Fibroblast of lung (primary cell): ENCODE measurements at places on chromosomes 2 and 18. TPM values are rescaled to one million over a fixed set of nuclear protein-coding genes. Genes with fewer than 3 reads are reported as not detected.

The KIF5C gene
- 0.09 and 0.17 TPM in 2 replicates for polyA plus RNA-seq

- no peak overlapping the region for H3K4me3 ChIP-seq
- no peak overlapping the region for H3K27ac ChIP-seq
- H3K4me1 ChIP-seq = no peaks in the 10 kb centered on the region
- H3K27me3 ChIP-seq = no peaks in the 10 kb centered on the region
- no peaks in the 10 kb centered on the region for H3K36me3 ChIP-seq
These were observed 241.7 kb upstream of the FOSL2 start for GRCh38 chr2:28150994-28151393.

The TTN gene
- 0.14 and 0.20 TPM in 2 replicates for polyA plus RNA-seq

DNA sequence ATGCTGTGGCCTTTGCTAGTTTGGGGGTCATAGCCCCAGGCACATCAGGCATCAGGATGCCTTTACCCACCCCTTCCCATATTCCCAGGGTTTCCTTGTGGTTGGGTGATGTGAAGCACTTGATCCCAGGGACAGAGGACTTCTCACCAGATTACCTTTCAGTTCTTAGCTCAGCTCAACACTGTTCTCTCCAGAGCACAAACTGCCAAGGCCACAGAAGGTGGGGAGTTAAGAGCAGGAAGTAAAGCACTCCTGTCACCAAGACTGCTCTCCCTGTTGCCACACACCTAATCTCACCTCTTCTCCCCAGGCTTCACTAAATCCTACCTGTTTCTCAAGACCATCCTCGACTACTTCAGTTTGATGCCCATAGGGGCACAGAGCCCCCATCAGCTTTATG lies 25.9 kb downstream of the FHOD3 start:
- H3K36me3 ChIP-seq = no peaks in the 10 kb centered on the region
- H3K27ac ChIP-seq = no peak overlapping the region
- no peak for DNase-seq
- H3K27me3 ChIP-seq = no peaks in the 10 kb centered on the region
- H3K4me3 ChIP-seq = no peak overlapping the region

The CCDC68 gene
- 2.1 and 5.1 TPM in 2 replicates for polyA plus RNA-seq

DNA sequence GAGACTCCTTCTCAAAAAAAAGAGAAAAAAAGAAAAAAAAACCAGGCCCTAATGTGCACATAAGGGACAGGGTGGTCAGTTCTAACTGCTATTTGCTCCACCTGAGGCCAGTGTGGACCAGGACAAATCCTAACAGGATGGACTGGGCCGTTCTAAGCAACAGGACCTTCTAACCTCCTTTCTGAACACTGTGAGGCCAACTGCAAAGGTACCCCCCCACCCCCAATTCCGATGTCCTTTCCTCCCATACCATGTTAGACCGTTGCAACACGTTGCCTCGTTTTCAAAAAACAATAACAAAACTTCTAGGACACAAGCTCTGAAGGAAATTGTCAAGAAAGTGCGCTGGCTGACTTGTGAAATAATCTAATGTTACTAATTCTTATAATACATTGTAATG lies 1.2 kb downstream of the THAP4 start:
- H3K36me3 ChIP-seq = peaks cover 14% of the 10 kb centered on the region
- H3K27me3 ChIP-seq = no peaks in the 10 kb centered on the region
- H3K4me3 ChIP-seq = peak overlapping the region; percentile 91
- peak overlapping the region; percentile 50 for H3K27ac ChIP-seq
- peak; percentile 37 for DNase-seq

- DNase-seq = no peak
- H3K4me3 ChIP-seq = no peak overlapping the region
- H3K4me1 ChIP-seq = no peaks in the 10 kb centered on the region
- no peaks in the 10 kb centered on the region for H3K36me3 ChIP-seq
These were observed 65.5 kb upstream of the ATG16L1 start for GRCh38 chr2:233185963-233186362.

The MFF gene
- 102 and 174 TPM in 2 replicates for polyA plus RNA-seq

The UGGT1 gene
- 58.1 and 59.3 TPM in 2 replicates for polyA plus RNA-seq

- H3K4me3 ChIP-seq = no peak overlapping the region
- no peaks in the 10 kb centered on the region for H3K36me3 ChIP-seq
- DNase-seq = no peak
- peaks cover 25% of the 10 kb centered on the region for H3K4me1 ChIP-seq
- no peaks in the 10 kb centered on the region for H3K27me3 ChIP-seq
- no peak overlapping the region for H3K27ac ChIP-seq
These were observed 31.8 kb downstream of the NCK2 start for GRCh38 chr2:105776560-105776928.

DNA sequence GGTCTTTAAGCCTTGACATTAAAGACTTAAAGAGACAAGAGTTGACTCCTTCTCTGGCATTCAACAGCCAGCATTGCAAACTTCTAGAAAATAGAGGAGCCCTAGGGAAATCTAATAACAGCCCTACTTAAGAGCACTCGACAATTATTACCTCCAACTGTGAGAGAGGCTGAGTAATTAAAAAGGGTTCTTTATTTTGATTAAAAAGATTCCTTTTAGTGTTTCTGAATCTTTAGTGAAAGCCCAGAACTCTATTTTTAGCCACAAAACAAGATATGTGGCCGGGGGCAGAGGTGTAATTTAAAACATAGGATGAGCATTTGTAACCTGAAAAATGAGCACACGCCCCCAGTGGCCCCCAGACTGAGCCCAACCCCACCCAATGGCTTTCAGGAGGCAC lies 222.3 kb downstream of the SMAD2 start:
- DNase-seq = no peak
- no peaks in the 10 kb centered on the region for H3K27me3 ChIP-seq
- H3K4me1 ChIP-seq = no peaks in the 10 kb centered on the region
- H3K36me3 ChIP-seq = no peaks in the 10 kb centered on the region
- no peak overlapping the region for H3K4me3 ChIP-seq

- H3K36me3 ChIP-seq = no peaks in the 10 kb centered on the region
- DNase-seq = no peak
- H3K4me1 ChIP-seq = no peaks in the 10 kb centered on the region
These were observed 765.4 kb downstream of the TMEM182 start for GRCh38 chr2:103527278-103527677.

GRCh38 chr2:230942920-230943896 lies 18.2 kb upstream of the GPR55 start:
- H3K4me3 ChIP-seq = no peak overlapping the region
- no peak for DNase-seq
- H3K36me3 ChIP-seq = no peaks in the 10 kb centered on the region
- no peaks in the 10 kb centered on the region for H3K27me3 ChIP-seq
- H3K27ac ChIP-seq = no peak overlapping the region

The GPR45 gene
- polyA plus RNA-seq = not detected in 2 replicates

- no peaks in the 10 kb centered on the region for H3K27me3 ChIP-seq
- no peak overlapping the region for H3K4me3 ChIP-seq
These were observed 16.4 kb upstream of the CHMP1B start for GRCh38 chr18:11834772-11835171.

- no peak overlapping the region for H3K4me3 ChIP-seq
- H3K4me1 ChIP-seq = peaks cover 3% of the 10 kb centered on the region
- H3K27ac ChIP-seq = no peak overlapping the region
- H3K27me3 ChIP-seq = no peaks in the 10 kb centered on the region
These were observed 3.9 kb downstream of the INPP4A start for GRCh38 chr2:98448441-98449145.

The EIF2AK3 gene
- polyA plus RNA-seq = 8.8 and 11.9 TPM in 2 replicates

The UGT1A5 gene
- polyA plus RNA-seq = not detected in 2 replicates

The ACYP2 gene
- 9.1 and 9.7 TPM in 2 replicates for polyA plus RNA-seq

DNA sequence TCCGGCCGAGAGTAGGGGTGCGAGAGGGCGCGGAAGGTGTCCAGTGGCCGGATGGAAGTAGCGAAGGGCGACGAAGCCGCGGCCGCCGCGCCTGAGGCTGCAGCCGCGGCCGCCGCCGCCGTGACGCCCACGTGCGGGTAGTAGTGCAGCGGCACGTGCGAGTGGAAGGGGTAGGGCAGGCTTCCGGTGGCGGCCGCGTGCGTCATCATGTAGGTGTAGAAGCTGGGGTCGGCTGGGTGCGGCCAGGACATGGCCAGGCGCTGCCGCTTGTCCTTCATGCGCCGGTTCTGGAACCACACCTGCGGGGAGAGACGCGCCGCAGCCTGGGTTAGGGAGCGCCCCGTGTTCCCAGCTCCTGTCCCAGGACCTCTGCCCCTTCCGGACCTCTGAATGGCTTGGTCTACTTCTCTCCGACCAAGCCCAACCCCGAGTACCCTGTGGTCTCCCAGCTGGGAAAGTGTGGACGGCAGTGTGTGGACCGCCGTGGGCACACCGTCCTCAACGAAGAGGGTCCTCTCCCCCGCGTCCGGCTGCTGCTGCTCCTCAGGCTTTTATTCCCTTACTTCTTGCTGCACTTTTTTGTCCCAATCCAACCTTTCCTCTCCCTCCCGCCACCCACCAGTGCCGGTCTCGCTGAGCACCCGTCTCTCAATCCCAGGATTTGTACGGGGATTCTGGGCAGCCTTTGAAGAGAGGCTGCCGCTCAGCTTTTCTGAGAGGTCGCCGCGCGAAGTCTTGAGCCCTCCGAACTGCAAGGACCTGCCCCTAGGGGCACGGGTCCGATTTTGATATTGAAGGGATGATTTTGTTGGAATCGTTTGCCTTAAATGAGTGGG lies 3.0 kb downstream of the EVX2 start:
- H3K36me3 ChIP-seq = no peaks in the 10 kb centered on the region
- H3K4me3 ChIP-seq = no peak overlapping the region
- H3K27ac ChIP-seq = no peak overlapping the region
- no peak for DNase-seq
- H3K27me3 ChIP-seq = peaks cover 82% of the 10 kb centered on the region
- H3K4me1 ChIP-seq = no peaks in the 10 kb centered on the region

DNA sequence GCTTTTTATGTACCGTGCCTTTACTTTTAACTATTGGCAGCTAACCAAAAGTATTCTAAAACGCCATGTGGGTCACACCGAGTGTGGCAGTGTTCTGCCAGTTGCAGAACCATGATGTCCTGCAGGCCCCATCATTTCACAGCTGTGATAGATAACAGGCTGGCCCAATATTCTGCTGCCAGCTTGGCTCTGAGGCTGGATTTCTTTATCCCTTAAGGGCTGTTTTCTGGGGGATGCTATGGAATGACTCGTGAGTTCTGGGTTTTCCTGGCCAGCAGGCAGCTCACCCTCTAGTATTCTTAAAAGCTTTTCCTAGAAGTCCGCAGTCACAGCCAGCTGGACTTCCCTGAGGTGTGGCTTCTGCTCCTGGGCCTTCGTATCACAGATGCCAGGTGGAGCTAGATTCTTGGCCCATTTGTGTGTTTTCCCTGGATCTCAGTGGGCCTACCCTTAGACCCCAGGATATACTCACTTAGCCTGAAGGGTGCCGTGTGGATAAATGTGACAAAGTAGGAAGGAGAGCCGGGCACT lies 41.0 kb downstream of the FHOD3 start:
- H3K4me3 ChIP-seq = no peak overlapping the region
- H3K36me3 ChIP-seq = no peaks in the 10 kb centered on the region
- no peaks in the 10 kb centered on the region for H3K27me3 ChIP-seq
- no peak overlapping the region for H3K27ac ChIP-seq
- no peaks in the 10 kb centered on the region for H3K4me1 ChIP-seq
- DNase-seq = no peak

GRCh38 chr2:181998041-181998835 lies 12.6 kb downstream of the PPP1R1C start:
- no peak for DNase-seq
- no peaks in the 10 kb centered on the region for H3K4me1 ChIP-seq
- H3K27me3 ChIP-seq = no peaks in the 10 kb centered on the region
- no peaks in the 10 kb centered on the region for H3K36me3 ChIP-seq
- H3K27ac ChIP-seq = no peak overlapping the region

- H3K27me3 ChIP-seq = no peaks in the 10 kb centered on the region
- H3K27ac ChIP-seq = peak overlapping the region; percentile 68
- H3K4me3 ChIP-seq = peak overlapping the region; percentile 27
- DNase-seq = peak; percentile 79
These were observed 22.3 kb downstream of the KLF7 start for GRCh38 chr2:207143215-207144172.

- no peaks in the 10 kb centered on the region for H3K4me1 ChIP-seq
- no peak for DNase-seq
- no peaks in the 10 kb centered on the region for H3K36me3 ChIP-seq
These were observed 2.0 kb downstream of the IGFBP2 start for GRCh38 chr2:216635171-216635570.

GRCh38 chr2:23788100-23788499 lies 138.8 kb downstream of the ATAD2B start:
- DNase-seq = no peak
- H3K36me3 ChIP-seq = no peaks in the 10 kb centered on the region
- H3K27me3 ChIP-seq = no peaks in the 10 kb centered on the region
- no peak overlapping the region for H3K27ac ChIP-seq

The SEPTIN10 gene
- polyA plus RNA-seq = 91.1 and 99.4 TPM in 2 replicates
